Activated CD8-positive, alpha-beta memory T cell treated with anti-CD3 and anti-CD28 coated beads for 1 hour (primary cell): ENCODE measurements at places on chromosomes 4 and X.

- DNase-seq: no peak
These were observed 87.6 kb downstream of the SEL1L3 start for GRCh38 chr4:25775166-25775565.

- DNase-seq: no peak
These were observed 151.4 kb upstream of the USP9X start for GRCh38 chrX:40933706-40934425.

DNA sequence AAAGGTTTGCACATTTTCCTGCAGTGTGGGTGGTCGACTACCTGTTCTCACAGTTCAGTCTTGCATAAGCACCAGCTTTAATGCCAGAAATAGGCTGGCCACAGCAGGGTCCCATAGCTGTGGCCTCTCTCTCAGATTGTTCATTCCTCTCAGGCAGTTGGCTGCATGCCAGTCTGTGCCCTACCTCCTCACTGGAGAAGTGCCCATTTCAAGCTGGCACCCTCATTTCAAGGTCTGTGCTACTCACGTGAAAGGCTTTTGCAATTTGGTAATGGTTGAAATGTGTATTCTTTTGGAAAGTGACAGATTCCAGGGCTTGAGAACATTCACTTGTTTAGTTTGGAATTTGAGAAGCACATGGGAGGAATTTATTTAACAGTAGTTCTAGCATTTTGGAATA lies 28.9 kb upstream of the MTMR1 start:
- DNase-seq: no peak

- DNase-seq: no peak
These were observed 72.4 kb downstream of the IL21 start for GRCh38 chr4:122548452-122548851.

GRCh38 chrX:88903989-88904718 lies 157.1 kb downstream of the CPXCR1 start:
- no peak for DNase-seq

DNA sequence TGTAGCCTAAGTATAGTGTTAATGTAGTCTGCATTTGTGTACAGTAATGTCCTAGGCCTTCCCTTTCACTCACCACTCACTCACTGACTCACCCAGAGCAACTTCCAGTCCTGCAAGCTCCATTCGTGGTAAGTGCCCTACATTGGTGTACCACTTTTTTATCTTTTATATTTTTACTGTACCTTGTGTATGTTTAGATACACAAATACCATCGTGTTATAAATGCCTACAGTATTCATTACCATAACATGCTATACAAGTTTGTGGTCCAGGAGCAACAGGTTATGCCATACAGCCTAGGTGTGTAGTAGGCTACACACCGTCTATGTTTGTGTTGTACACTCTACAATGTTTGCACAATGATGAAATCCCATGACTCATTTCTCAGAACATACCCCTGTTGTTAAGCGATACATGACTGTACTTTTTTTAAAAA lies 15.4 kb downstream of the TSPAN5 start:
- DNase-seq: no peak

- no peak for DNase-seq
These were observed 254.9 kb upstream of the GATB start for GRCh38 chr4:152015597-152016302.

GRCh38 chr4:105624530-105624929 lies 72.1 kb downstream of the ARHGEF38 start:
- no peak for DNase-seq

DNA sequence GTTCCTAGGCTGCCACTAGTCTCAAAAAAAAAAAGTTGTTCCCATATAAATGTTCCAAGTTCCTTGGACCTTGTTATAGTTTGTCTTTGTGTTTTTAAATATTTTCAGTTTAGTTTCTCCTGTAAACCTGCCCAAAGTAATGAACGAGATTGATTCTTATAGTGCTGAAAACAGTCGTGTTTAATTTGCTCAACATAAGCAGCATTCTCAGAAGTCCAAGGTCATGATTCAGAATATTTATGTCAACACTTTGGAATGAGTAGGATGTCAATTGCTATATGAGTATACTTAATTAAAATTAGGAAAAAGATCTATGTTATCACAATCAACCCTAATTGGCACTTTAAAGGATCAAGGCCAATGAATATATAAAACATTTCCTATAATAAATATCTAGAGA lies 510.9 kb downstream of the PPP4R3C start:
- DNase-seq: no peak

DNA sequence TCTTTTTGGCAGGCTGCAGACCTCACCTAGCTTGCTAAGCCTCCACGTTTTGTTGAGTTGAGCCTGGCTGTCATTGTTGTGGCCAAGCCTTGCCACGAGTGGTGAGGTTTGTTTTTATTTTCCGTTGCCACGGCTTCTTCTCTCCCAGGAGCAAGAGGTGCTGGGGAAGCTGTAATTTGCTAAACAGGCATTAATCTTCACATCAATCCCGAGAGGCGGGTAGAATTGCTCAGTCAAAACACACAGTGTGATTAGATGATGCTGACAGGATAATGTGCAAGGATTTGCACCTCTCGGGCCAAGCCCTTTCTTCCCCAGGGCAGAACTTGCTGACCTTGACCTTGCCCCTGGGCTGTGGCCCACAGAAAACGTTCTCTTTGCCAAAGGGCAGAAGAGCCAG lies 72.2 kb upstream of the ATP6AP2 start:
- no peak for DNase-seq

GRCh38 chr4:17817027-17817426 lies 6.2 kb downstream of the NCAPG start:
- DNase-seq: no peak

DNA sequence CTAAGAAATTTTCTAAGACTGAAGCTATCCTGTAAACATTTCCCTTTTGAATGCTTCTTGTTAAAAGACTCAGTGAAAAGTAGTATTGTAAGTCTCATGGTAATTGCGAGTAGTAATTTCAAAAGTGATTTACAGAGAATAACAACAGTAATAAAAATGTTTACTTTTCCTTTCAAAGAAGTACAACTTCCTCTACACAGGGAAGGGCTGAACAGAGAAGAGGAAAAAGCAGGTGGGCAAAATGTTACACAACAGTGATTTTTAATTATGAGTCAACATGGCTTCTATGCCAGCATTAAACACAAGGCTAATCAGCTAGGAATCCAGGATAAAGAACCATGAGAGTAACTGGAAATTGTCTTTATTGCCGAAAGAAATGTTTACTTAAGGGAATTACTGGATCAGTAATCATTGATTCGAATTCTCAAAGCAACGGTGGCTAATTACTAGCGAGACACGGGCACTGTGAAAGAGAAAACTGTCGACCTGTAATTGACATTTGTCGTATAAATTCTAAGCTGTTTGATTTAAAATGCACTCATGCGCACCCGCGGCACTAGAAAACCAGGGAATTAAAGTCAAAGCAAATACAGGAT lies 15.4 kb downstream of the UTP3 start:
- no peak for DNase-seq

DNA sequence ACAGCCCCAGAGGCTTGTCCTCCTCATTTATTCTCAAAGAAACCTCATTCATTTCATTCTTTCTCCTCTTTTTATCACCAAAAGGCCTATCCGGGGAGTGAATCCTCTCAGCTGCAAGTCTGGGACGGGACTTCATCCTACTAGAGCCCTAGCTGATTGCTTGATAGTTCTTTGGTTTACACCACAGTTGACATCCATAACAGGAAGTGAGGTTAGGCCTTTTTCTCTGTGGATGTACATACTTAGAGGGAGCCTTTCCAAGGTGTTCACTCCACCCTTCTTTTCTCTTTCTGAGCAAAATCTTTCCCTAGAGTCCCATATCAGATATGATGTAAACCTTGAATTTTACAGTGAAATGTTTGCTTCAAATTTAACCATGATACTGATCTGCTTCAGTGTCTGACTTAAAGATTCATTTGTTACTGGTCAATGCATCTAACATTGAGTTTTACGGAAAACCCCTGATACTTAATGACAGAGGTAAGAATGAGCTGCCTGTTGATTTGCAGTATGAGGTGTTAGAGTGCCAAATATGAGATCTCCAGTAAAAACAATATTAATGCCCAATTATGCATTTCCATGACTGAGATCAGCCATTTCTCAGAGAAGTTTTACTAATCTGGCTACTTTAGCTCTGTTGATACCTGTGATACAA lies 16.8 kb upstream of the CXCL5 start:
- no peak for DNase-seq

- no peak for DNase-seq
These were observed 103.5 kb upstream of the VEGFC start for GRCh38 chr4:176896211-176896610.

DNA sequence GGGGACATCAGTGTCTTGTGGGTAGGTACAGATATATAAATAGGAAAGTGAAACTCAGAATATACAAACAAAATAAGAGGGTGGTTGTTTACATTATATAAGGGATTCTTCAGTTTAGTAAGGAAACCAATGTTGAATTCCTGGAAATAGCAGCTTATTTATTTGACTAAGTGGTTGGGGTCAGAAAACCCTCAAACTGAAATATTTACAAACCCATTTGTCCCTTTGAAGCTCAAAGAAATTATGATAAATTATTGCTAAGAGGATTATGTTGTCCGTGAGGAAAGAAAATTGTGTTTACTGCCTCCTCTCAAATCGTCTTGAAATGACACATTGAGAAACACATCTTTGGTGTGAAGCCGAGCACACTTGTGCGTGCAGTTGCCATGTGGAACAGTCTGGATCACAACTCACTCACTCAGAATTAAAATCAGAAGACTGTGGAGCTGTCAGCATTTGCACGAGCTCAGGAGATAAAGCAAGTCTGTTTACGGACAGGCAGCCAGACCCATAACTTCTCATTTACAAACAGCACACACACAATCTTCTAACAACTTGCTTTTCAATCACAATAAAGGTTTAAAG lies 46.8 kb upstream of the SETD7 start:
- DNase-seq: no peak

- DNase-seq: no peak
These were observed 144.9 kb downstream of the FNIP2 start for GRCh38 chr4:158913766-158914165.

GRCh38 chrX:136166221-136166855 lies 19.0 kb downstream of the FHL1 start:
- DNase-seq: no peak

DNA sequence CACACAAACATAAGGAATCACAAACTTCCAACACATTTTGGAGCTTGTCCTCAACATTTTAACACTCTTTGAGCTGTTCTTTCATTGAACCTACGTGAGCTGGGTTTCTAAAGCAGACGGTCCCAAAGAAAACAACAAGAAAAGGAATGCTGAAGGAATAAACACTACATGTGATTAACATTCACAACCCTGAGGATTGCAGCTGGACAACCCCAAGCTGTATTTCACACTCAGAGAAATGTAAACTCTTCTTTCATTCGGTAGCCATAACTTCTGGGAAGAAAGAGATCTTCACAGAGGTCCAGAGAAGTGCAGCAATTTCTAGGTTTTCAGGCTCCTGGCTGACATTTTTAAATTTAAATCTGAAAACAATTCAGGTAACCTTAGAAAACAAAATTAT lies 130.2 kb downstream of the CFAP299 start:
- no peak for DNase-seq

- DNase-seq: no peak
These were observed 103.7 kb upstream of the TENM3 start for GRCh38 chr4:182139491-182139890.

DNA sequence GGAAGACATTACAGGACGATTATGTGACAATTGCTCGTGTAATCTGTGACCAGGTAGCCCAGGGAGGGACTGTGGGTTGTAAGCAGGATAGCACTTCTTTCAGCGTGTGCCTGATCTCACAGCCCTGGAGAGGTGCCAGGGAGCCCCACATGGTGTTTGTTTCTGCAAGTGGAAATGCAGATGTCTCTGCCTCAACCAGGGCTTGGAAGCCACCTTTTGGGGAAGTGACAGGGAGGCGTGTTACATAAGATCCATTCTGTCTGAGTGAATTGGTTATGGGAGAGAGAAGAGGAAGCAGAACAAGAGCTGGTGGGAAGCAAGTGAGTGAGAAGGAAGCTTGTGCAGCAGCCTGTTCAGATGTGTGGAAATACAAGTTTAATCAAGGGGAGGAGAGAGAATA lies 104.5 kb upstream of the GATB start:
- no peak for DNase-seq

DNA sequence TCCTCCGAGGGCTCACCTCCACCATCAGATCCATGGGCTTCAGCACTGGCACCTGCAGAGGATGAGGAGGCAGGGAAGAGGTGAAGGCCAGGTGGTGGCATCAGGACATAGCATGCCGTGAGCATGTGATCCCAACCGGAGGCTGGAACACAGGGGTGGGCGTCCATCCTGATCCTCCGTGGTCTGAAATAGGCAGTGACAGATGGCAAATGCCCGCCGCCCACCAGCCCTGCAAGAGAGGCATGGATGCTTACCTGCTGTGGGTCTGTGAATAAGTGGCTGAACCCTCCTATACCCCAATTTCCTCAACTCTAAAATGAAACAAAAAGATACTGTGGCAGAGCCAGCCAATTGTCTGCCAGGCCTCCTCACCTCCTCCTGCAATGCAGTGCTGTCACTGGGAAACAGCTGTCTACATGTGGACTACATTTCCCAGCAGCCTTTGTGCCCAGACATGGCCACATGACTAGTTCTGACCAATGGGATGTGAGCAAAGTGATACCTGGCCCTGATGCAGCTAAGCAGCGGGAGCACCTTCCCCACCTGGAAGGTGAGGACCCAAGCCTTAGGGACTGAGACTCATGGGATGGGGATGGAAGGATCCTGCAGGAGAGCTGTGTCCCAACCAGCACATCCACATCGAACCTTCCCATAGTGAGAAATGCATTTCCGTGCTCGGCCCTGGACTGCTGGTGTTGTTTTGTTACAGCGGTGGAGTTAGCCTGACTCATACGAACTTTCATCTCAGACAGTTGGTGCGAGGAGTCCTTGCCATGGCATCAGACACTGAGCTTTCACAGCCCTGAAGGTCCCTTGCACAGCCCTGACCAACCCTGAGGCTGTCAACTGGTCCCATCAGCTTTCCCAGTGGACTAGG lies 99.5 kb downstream of the PPP2R2C start:
- DNase-seq: no peak

DNA sequence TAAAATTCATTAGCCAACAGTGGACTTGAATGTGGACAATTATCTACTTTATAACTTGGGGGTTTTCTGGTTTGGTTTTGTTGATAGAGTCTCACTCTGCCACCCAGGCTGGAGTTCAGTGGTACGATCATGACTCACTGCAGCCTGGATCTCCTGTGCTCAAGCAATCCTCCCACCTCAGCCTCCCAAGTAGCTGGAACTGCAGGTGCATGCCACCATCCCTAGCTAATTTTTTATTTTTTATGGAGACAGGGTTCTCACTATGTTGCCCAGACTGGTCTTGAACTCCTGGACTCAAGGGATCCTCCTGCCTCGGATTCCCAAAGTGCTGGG lies 12.4 kb upstream of the ELF2 start:
- no peak for DNase-seq

GRCh38 chr4:137572163-137572562 lies 39.9 kb upstream of the PCDH18 start:
- DNase-seq: no peak

DNA sequence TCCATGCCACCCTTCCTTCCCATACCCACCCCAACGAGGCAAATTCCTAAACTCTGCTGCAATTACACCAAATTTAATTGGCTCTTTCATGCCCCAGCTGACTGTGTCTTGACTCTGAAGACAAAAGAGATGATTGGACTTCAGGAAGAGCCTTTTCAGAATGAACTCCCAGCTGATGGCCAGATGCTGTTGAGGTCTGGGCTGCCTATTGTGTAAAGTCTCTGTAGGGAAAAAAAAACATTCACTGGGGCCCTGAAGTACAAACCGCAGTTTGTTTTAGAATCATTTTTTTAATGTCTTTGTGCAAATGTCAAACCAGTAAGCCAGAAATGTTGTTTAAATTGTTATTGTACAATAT lies 174.8 kb downstream of the HHIP start:
- DNase-seq: no peak

- no peak for DNase-seq
These were observed 87.1 kb upstream of the INPP4B start for GRCh38 chr4:142933207-142933606.
